ENCODE measurements at places on chromosomes 4 and X.

DNA sequence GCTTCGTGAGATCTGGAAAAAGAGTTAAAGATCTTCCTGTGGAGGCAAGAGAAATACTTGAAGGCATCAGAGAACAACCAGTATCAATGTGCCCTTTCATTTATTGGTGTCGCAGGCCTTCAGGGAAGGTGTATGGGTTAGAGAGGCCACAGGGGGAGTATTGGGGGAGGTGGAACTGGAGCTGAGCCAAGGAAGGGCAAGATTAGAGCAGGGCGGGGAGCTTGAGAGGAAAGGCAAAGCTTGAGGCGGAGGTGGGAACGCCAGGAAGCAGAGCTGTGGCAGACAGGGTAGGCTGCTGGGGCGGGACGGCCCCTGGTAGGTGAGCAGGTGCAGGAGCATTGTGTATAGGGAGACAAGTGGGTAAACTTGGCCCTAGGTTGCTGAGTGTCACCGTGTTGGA lies 329.9 kb downstream of the ARHGAP10 start:
- no peak for DNase-seq

- no peak for DNase-seq
Observed at GRCh38 chr4:87978681-87979080, 3.2 kb downstream of the SPP1 start.

GRCh38 chr4:83617371-83618035 lies 81.6 kb downstream of the GPAT3 start:
- no peak for DNase-seq

DNA sequence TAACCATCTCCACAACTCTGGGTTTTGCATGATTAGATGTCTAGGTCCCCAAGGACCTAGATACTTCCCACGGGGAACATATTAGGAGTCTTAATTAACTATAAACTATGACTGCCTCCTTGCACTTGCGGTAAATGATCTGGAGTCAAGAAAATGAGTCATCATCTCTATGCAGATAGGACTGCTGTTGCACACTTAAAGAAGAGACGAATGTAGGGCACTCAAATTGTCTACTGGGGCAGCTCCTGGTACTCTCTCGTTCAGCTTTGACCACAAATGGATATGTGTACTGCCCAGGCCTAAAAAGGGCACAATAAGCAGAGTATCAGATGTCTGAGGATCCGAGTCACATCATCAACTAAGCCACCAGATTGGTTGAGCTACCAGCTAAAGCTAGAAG lies 1783.4 kb upstream of the AGA start:
- no peak for DNase-seq

GRCh38 chr4:27055221-27055760 lies 194.7 kb downstream of the STIM2 start:
- no peak for DNase-seq

DNA sequence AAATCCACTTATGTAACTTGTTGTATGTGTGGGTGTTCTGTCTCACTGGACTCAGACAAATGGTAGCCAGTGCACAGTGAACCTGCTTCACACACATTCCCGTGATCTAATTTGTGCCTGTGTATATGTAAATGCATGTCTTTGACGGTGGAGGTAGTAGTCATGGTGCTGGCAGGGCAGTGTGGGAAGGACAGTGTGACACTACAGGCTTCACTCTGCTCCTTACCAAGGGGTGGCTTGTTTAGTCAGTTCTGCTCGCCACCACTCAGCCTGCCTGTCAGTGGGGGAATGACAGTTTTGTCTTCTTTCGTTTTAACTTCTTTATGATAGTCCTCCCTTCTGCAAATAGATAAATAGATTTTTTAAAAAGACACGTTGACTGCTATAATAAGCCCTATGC lies 17.7 kb upstream of the PAQR3 start:
- no peak for DNase-seq

DNA sequence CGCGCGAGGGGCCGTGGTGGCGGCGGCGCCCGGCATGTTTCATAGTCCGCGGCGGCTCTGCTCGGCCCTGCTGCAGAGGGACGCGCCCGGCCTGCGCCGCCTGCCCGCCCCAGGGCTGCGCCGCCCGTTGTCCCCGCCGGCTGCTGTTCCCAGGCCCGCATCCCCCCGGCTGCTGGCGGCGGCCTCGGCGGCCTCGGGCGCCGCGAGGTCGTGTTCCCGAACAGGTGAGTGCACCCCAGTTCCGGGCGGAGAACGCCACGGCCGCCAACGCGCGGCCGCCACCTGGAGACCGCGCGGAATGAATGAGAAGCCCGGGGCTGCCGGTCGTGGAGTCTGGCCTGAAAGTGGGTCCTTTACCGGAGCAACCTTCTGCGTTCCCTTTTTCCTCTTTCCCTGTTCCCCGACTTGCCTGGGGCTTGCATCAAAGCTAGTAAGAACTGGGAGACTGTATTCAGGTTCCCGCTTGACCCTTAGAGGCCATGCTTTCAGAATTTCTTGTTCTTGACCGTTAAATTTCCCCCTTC lies 429 bp downstream of the NOCT start:
- DNase-seq, result no peak

DNA sequence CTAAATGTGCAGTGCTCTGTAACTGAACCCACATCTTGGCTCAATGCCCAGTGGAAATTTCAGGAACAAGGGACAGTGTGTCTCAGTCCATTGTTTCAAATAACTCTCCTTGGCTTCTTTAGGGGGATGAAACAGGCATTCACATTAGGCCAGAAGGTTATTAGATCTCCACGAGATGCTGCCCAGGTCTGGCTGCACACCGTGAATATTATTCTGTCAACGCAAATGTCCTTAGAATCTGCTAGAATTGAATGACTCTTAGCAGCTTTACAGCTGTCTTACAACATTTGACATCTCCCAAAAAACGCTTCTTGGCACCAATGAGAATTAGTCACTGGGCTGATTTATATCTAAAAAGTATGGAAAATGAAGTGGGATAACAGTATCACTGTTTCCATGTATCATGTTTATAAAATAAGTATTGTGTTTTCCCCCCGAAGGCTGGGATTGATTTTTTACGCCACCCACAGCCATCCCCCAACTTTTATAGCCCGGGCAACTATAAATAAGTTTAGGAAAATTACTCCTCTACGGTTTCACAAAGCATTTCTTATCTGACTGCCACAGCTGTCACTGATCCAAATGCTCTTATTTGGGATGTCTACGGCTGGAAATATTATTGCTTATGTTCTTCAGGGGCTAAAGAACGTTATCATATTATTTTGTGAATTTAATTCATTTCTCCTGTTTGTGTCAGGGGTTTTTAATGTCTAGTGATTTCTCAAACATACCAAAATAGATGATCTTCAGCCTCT lies 559.7 kb upstream of the FAT1 start:
- no peak for DNase-seq

- DNase-seq, result no peak
Observed at GRCh38 chr4:57158221-57158620, 48.0 kb upstream of the IGFBP7 start.

DNA sequence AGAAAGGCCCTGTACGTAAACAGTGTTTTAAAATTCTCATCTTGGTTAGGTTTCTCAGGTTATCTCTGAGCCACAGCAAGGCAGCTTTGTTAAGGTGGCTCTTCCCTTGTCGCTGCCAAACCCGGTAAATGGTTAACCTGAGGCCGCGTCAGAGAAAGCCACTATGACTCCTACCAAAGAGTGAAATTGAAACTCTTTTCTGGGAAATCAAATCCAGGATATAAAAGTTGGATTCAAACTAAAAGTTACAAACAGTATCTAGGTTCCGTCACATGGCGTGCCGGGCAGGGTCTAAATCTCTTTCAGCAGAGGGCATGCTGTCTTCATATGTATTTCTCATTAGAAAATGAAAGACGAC lies 433 bp downstream of the MMAA start:
- DNase-seq, result no peak

DNA sequence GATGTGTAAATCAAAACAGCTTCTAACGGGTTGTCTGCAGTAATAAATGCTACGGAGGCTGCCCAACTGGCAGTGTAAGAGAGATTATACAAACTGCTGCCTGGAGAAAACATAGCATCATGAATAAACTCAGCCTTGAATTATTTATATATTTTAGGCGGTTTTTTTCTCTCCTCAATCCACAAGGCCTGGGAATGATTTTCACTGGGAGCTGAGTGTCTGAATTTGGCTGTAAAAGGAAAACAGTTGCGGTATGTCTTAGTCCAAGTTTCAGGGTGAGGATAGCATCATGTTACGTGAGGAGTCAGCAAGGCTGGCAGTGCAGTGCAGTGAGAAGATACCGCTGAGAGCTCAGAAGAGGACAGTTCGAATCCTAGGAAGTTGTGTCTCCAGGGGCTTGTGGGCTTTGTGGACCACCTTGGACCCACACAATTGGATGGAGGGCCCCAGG lies 291.5 kb upstream of the BOD1L1 start:
- DNase-seq, result no peak

DNA sequence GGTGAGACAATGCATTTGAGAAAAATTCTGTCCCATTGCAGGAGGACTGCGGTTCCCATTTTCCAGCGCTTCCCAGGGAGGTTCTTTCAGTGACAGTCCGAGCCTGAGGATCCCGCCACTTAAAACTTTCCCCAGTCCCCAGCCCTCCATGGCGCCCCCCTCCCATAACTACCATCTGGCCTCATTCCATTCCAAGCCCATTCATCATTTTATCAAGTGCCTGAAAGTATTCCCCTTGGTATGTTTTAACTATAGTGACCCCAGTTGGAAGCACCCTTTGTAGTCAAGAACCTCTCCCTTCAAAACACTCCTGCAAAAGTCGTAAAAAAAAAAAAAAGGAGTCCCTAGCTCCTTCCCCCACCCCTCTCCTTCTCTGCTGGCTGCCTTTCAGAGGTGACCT lies 1.2 kb downstream of the RASL11B start:
- DNase-seq, result no peak

GRCh38 chrX:25125483-25125882 lies 109.7 kb upstream of the ARX start:
- no peak for DNase-seq

GRCh38 chr4:150065740-150066139 lies 12.5 kb upstream of the DCLK2 start:
- no peak for DNase-seq

DNA sequence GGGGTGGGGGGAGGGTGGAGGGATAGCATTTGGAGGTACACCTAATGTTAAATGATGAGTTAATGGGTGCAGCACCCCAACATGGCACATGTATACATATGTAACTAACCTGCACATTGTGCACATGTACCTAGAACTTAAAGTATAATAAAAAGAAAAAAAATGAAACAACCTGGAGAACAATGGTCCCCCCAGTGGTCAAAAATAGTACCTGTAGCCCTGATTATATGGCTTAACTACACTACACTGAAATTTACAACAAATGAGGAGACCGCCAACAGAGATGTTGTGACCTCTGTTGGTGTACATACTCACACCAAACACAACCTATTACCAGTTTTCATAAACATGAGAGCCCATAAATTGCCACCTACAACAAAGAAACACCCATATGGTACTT lies 7.3 kb upstream of the MAGEE1 start:
- no peak for DNase-seq

GRCh38 chrX:13716905-13717304 lies 17.5 kb downstream of the TRAPPC2 start:
- no peak for DNase-seq

DNA sequence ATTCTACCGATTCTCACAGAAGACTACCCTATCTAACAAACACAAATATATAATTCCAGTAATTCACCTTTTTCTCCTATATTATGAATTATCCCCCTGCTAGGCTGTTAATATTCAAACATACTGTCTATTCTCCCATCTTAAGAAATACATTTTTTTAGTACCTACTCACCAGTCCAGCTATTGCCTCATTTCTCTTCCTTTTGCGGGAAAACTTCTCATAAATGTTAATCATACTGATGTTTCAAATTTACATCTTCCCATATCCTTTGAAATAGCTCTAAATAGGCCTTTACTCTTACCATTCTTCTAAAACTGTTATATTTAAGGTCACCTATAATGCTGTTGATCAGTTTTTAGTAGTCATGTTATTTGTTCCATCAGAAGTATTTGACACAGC lies 759.1 kb upstream of the SLIT2 start:
- DNase-seq, result no peak

GRCh38 chr4:101667348-101667747 lies 123.2 kb upstream of the BANK1 start:
- no peak for DNase-seq

DNA sequence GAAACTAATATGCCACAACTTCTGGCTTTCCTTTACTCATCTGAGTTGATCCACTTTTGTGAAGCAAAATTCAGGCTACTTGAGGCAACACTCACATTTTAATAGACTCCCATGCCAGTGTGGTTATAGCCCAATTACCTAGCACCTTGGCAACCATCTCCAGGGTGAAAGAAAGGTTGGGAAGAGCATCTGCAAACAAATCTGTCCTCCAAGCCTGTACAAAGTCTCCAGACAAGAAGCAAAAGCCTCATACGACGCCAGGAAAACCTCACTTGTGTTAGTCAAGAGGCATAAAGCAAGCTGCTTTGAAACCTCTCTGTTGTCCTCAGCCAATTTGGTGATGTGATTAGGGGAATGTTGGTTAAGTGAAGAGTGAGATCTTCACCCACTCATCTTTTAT lies 246.6 kb downstream of the THOC2 start:
- no peak for DNase-seq

GRCh38 chrX:42189576-42189975 lies 266.2 kb upstream of the CASK start:
- no peak for DNase-seq

GRCh38 chr4:101326576-101326975 lies 20.8 kb downstream of the PPP3CA start:
- DNase-seq, result no peak

DNA sequence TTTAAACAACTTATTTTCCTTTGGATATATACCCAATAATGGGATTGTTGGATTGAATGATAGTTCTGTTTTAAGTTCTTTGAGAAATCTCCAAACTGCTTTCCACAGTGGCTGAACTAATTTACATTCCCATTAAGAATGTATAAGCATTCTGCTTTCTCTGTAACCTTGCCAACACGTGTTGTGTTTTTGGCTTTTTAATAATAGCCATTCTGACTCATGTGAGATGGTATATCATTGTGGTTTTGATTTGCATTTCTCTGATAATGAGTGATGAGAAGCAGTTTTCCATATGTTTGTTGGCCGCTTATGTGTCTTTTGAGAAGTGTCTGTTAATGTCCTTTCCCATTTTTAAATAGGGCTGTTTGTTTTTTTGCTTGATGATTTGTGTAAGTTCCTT lies 155.6 kb upstream of the PITX2 start:
- no peak for DNase-seq

DNA sequence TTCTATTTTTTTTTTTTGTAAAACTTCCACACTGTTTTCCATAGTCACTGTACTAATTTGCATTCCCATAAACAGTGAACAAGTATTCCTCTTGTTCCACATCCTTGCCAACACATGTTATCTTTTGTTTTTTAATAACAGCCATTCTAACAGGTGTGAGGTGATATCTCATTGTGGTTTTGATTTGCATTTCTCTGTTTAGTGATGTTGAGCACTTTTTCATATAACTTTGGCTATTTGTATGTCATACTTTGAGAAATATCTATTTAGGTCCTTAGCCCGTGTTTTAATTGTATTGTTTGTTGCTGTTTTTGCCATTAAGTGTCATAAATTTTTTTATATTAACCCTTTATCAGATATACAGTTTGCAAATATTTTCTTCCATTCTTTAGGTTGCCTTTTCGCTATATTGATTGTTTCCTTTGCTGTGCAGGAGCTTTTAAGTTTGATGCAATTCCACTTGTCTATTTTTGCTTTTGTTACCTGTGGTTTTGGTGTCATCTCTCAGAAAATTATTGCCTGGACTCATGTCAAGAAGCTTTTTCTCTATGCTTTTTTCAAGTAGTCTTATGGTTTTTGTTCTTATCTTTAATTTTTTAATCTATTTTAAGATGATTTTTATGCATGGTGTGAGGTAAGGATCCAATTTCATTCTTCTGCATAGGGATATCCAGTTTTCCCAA lies 27.9 kb upstream of the NDNF start:
- DNase-seq, result no peak

GRCh38 chr4:38650133-38650532 lies 13.9 kb upstream of the KLF3 start:
- no peak for DNase-seq
